ENCODE measurements at places on chromosomes 5 and 9.

DNA sequence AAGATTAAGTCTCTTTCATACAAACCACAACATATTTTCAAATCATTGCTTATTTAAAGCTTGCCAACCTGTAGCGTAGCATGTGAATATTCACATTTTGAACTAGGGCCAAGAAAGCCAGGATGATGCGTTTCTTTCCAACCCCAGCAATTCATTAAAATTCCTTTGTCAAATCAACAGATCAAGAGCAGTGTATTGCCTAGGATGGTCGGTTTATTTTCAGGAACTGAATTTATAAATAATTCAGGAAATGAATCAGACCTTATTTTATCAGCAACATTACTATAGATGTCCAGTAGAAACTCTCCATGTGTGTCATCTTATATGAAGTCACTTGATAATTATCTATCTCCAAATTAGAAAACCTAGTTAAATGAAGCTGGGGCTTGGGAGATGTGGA lies 13.2 kb upstream of the AUH start:
- DNase-seq: no peak

GRCh38 chr9:116549786-116550660 lies 137.1 kb upstream of the TRIM32 start:
- DNase-seq: no peak

GRCh38 chr5:82674671-82675070 lies 396.5 kb upstream of the RPS23 start:
- DNase-seq: no peak

GRCh38 chr5:171543148-171543815 lies 123.8 kb downstream of the FGF18 start:
- DNase-seq: no peak

- DNase-seq: no peak
Observed at GRCh38 chr5:36772276-36773140, 104.1 kb upstream of the NIPBL start.

GRCh38 chr9:136364942-136365774 lies 1.6 kb upstream of the DNLZ start:
- no peak for DNase-seq

GRCh38 chr5:177089127-177089526 lies 2.4 kb downstream of the FGFR4 start:
- DNase-seq: no peak

GRCh38 chr9:107862323-107862722 lies 372.8 kb upstream of the KLF4 start:
- no peak for DNase-seq

DNA sequence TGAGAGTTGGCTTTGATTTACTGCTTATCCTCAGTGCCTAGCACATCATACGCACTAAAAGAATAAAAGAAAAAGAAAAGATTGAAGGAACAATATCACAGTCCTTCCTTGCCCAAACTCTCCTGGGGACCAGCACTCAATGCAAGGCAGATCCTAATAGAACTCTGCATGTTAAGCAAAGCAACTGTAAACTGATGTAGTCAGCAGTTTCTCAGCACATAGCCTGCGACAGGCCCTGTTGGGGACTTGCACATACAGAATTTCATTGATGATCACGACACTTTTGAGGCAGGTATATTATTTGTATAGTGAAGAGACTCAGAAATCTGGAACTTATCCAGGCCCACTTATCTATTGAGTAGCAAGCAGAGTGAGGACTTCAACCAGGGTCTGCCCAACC lies 15.4 kb downstream of the NIPAL4 start:
- DNase-seq: no peak

GRCh38 chr5:38289457-38289856 lies 31.1 kb downstream of the EGFLAM start:
- no peak for DNase-seq

DNA sequence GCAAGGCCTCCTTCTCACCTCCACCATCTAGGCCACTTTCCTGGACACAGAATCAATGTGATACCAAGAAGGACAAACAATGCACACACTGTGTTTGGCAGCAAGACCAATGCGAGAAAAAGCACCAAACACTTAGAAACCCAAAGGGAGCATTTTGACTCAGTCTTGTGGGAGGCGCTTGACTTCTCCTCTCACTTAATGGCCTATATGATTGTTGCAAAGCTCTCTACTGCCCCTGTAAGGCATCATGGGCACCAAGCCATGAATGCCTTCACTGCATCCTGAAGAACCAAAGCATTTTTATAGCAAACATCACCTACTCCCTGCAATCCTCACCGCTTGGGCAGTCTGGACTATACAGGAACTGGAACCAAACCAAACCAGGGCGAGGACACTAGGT lies 57.5 kb downstream of the CDH6 start:
- no peak for DNase-seq

DNA sequence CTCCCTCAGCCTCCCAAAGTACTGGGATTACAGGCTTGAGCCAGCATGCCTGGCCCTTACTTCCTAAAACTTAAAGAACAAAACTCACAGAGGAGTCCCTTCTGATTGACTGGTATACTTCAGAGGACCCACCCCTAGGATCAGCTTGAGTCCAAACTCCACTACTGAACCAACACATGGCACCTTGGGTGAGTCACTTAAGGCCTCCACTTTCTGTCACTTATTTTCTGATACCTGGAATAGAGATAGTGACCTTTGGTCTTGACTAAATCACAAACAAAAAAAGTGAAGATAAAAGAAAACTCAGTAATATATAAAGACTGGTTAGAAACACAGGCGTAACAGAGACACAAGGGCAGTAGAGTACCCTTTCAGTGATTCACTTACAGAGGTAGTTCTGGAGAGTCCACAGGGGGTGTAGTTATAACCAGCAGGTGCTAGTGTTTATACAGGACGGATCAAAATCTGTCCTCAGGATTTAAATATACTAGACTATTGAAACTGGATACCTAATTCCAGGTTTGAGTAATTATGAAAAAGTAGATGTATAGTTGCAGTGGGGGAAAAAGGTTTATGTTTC lies 274.3 kb upstream of the ANKRD55 start:
- DNase-seq: no peak

DNA sequence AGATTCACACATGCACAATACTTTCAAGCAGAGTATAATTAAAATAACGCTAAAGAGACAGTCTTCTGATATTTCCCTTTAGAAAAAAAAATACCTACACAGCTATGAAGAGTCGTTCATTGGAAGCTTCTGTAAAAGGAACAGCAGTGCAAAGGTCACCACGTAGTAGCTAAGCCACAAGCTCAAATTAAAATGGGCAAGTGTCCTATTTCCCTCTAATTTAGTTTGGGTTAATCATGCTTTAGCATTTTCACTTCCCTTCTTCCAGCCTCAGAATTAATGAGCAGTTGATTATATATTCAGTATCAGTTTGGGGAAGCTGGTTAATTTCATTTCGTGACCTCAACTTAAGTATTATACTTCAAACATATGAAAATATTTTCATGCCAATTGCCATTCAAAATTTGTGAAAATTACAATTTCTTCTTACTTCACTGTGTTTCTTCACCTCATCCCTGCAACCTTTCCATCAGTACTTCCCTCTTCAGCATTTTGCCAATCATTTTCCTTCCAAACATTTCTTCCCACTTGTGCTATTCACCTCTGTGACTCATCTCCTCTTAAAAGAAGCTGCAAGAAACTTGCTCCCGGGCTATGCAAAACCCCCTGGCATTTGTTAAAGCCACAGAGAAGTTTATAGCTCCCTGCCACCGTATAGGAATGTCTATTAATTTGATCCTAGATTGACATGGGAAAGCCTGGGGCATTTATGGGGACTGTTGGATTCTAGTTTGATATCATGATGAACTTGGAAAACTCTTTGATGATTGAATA lies 83.0 kb downstream of the DMRTA1 start:
- DNase-seq: no peak

- DNase-seq: peak; percentile 43
Observed at GRCh38 chr5:96936431-96937320, 796 bp downstream of the LNPEP start.

- no peak for DNase-seq
Observed at GRCh38 chr9:9033022-9033421, 1233.4 kb upstream of the DMAC1 start.

DNA sequence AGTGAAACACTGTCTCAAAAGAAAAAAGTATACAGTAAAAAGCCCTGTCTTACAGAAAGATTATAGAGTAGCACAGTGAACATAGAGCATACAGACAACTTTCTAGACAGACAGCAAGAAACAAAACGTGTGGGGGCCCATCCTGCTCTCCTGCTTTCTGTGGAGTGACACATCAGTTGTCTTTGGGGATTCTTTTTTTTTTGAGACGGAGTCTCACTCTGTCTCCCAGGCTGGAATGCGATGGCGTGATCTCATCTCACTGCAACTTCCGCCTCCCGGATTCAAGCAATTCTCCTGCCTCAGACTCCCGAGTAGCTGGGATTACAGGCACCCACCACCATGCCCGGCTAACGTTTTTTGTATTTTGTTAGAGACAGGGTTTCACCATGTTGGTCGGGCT lies 14.9 kb downstream of the CDHR2 start:
- DNase-seq: no peak

GRCh38 chr9:81028504-81028903 lies 660.8 kb downstream of the TLE1 start:
- no peak for DNase-seq

- DNase-seq: no peak
Observed at GRCh38 chr9:72327631-72328030, 37.4 kb downstream of the ZFAND5 start.

DNA sequence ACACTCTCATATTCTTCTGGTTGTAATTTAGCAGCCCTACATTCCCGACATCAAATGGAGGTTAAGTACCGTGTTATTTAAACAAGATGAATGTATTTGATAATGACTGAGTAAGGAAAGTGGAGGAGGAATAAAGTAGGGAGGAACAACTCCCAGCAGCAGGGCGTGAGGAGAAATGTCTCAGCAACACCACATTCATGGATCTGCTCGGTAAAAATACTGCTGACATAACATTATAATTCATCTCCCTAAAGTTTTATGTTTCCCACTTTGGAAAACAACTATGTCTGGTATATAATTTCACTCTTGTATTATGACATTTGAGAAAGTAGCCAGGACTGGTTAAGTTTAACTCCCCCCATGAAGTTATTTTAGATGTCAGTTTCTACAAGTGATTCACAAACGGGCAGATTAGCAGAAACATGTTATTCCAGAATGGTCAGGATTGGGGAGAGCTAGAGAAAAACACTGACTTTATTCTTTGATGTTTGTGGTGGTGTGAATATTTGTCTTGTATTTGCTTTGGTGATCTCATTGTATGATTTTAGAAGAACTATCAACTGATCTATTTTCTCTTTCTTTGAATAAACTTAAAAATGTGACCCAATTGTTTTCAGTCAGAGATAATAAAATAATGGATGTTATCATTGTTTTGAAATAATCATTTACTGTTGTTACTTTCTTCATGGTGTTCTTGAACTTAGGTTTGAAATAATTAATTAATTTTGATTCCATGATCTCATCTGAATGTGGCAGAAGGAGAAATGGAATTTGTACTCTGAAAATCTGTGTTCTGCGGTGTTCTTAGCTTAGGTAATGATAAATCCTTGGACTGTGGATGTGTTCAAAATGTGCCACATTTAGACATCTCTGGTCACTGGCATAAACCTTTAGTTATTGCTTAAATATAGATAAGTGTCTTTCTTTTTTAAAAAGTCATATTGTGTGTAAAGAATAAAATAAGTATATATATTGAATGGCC lies 303.6 kb upstream of the ZNF608 start:
- DNase-seq: no peak

- no peak for DNase-seq
Observed at GRCh38 chr5:157902449-157903116, 43.6 kb upstream of the CLINT1 start.

GRCh38 chr5:759781-760362 lies 24.7 kb downstream of the ZDHHC11B start:
- DNase-seq: no peak

DNA sequence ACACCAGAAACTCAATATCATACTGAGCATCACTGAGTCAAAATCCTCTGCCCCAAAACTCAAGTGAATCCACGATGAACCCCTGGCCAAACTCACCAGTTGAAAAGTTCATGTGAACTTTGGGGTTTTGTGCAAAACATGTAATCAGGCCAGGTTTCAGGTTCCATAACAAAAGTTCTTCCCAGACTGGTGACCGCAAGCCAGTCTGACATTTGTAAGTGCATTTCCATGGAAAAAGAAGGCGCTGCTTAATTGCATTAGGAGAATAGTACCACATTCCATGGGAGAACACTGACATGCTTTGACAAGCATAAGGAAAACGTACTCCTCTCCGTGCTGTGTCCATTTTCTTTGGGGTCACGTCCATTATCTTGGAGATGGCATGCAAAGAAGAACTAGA lies 567.0 kb downstream of the BNC2 start:
- DNase-seq: no peak

GRCh38 chr5:65481171-65481581 lies 544 bp downstream of the ADAMTS6 start:
- no peak for DNase-seq

DNA sequence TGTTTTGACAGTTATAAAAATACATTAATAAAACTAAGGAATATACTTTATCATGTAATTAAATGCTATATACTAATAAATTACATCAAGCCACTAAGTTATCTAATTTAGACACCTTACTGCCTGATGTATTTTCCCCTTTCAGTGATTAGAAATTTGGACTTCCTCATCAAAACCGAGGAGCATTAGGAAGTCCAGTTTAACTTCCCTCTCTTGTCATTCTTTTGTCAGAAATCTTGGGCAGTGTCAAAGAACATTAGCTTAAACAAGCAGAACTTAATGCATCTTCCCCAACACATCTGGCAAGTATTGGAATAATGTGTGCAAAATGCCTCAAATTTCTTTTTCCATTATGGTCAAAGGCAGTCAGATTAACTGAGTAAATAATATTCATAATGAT lies 81.6 kb downstream of the PLPP1 start:
- DNase-seq: no peak

DNA sequence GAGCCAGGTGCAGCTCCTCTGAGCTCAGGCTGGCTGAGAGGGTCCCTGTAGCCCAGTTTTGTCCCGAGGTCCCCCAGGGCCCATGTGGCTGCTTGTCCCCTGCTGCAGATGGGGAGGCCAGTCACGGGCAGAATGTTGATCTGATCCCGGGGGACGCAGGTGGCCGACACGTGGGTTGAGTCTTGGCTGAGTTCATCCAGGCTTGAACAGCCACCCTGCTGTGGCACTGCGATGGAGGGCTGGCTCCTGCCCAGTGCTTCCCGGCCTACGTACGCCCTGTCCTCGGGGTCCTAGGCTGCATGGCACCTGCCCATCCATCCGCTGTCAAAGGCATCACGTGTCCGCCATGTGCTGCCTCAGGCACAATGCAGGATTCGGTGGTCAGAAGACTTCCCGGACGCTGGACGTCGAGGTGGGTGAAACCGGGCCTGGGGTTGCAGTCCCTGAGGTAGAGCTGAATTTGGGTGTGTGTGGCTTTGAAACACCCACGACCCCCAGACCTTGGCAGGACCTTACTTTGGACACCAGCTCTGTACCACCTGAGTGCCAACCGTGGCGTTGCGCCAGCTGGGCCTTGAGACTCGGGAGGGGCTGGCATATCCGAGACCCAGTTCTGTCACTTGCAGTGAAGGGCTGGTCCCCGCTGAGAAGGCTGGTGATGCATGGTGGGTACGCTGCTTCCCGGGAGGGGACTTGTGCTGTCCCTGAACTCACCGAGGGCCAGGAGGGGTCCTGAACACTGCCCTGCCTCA lies 22.3 kb downstream of the RXRA start:
- no peak for DNase-seq
